ENCODE measurements at places on chromosomes 7 and 10.
A peak's percentile ranks its signal among the peaks of the same experiment; 100 is the strongest.

DNA sequence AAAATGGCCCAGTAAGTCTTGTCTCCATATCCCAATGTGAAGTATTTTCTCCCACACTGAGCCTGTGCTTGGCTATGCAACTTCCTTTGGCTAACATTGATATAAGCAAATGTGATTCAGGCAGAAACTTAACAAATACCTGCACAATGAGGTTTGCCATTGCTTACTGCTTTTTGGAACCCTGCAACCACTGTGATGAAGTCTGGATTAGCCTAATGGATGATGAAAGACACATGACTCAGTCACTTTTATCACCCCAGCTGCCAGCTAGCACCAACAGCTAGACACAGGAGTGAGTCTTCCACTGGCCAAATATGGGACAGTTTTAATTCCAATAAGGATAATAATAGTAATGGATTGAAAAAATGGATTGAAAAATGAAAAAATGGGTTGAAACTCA, 854.5 kb downstream of the GRM8 start:
- DNase-seq: no peak

GRCh38 chr7:149218469-149219420, 20.7 kb upstream of the ZNF212 start:
- no peak for DNase-seq

- DNase-seq: no peak
These were observed 66.6 kb downstream of the AGMO start for GRCh38 chr7:15495170-15495569.

GRCh38 chr7:157459966-157460365, 123.2 kb downstream of the DNAJB6 start:
- DNase-seq: no peak

DNA sequence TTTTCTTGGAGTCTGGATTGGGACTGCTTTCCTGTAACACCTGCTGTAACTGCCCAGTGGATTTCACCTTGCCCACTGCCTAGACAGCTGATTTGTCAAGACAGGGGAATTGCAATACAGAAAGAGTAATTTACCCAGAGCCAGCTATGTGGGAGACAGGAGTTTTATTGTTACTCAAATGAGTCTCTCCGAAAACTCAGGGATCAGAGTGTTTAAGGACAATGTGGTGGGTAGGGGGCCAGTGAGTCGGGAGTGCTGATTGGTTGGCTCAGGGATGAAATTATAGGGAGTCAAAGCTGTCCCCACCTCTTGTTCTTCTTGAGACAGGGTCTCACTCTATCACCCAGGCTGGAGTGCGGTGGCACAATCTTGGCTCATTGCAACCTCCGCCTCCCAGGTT, 25.2 kb upstream of the BNIP3 start:
- DNase-seq: no peak

DNA sequence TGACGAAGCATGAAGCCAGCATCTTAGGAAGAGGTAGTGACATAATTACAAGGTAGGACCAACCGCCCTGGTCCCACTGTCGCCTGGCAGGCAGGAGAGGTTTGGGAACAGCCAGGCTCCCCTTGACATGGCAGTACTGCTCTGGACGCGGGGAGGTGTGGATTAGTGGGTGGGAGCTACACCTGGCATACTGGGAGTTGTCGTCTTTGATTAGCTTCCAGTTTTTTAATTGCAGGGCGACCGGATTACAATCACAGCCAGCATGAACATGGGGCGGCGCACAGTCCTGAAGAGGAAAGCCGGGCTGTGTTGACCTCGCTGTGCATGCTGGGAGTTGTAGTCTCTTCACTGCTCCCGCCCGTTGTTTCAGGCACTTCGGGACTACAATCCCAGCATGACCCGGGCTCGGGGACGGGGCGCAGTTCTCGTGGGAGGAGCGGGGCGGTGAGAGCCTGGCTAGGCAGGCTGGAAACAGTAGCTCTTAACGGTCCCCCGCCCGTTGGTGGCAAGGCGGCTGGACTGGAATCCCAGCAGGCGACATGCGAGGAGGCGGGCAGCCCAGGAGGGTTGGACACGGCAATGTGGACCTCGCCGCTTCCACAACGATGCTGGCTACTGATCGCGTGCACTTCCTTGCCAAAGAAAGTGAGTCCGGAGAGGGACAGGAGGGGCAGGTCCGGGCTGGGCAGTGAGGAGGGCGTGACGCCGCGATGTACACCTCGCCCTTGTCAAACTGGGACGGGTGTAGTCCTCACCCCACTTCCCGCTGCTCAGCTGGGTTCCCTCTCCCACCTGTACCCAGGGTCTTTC, 98.0 kb upstream of the ZNF722 start:
- peak; percentile 97 for DNase-seq

GRCh38 chr7:42972699-42973500, 40.7 kb downstream of the MRPL32 start:
- peak; percentile 60 for DNase-seq

- no peak for DNase-seq
These were observed 93.7 kb downstream of the EPC1 start for GRCh38 chr10:32253276-32253675.

GRCh38 chr7:41915871-41916270, 213.0 kb upstream of the INHBA start:
- DNase-seq: no peak

GRCh38 chr7:4762121-4763055, 13.0 kb upstream of the AP5Z1 start:
- no peak for DNase-seq

DNA sequence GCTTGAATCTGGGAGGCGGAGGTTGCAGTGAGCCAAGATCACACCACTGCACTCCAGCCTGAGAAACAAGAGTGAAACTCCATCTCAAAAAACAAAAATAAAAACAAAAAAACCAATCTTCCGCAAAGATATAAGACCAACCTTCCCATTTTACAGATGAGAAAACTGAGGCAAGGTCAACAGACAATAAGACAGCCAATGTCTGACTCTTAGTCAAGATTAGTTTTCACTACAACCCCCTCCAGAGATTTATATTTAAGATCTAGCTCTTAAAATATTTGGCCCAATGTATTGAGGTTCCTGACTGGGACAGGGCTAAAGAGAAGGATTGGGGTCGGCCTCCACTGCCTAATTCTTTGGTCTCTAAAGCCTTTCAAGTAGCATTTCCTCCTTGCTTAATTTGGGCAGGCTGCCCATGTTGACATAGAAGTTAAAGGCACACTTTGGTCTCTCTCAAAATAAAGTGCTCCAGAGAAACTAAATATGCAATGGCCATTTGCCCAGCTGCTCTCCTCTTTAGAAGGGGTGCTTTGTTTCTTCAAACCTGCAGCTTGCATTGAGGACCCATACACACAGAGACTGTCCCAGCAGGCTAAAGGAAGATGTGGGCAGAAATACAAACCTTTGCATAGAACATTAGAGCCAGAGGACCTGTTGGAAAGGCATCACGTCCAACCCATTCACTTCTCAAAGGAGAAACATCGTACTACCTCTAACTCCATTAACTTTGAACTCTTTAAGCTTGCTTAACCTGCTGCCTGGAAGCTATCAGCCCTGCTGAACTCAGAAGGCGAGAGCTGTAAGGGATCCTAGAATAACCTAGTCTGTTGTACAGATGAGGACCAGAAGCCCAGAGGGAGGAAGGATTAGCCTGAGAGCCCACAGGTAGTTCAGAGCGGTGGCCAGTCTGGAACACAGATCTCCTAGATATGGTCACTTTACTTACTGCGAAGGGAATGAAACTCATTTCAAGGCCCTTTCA, 3.9 kb downstream of the TECTB start:
- no peak for DNase-seq

GRCh38 chr7:143258831-143259230, 4.4 kb upstream of the GSTK1 start:
- no peak for DNase-seq

Data from mucosa of gallbladder (tissue), 1 donor.